Lung microvascular endothelial cell (primary cell): ENCODE measurements at places on chromosomes 3 and 15. TPM values are rescaled to one million over a fixed set of nuclear protein-coding genes. Genes with fewer than 3 reads are reported as not detected.

IMPG2 gene
- total RNA-seq = 0.44 and 0.99 TPM in 2 replicates

CLRN1 gene
- total RNA-seq = not detected in 2 replicates

TRH gene
- not detected in 2 replicates for total RNA-seq

FBXO22 gene
- 30.8 and 41.2 TPM in 2 replicates for total RNA-seq

LSAMP gene
- total RNA-seq = not detected in 2 replicates

- DNase-seq = no peak
Measured at GRCh38 chr15:92146511-92147150, 247.1 kb upstream of the ST8SIA2 start.

DNA sequence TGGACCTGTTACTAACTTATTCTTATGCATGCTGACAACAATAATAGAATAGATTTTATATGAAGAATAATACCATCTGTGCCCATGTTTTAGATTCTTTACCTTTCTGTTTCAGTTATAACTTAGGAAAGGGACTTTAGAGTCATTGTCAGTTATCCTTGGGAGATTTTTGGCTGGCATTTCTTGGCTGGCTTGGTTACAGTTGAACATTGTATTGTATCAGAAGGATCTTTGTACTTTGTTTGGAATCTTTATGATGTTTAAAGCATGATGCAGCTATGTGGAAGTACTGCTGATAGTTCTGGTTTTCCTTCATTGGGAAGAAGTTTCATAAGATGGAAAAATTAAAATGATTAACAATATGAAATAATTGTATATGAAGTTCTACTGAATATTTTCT, 19.9 kb downstream of the ABHD5 start:
- DNase-seq = no peak

DNA sequence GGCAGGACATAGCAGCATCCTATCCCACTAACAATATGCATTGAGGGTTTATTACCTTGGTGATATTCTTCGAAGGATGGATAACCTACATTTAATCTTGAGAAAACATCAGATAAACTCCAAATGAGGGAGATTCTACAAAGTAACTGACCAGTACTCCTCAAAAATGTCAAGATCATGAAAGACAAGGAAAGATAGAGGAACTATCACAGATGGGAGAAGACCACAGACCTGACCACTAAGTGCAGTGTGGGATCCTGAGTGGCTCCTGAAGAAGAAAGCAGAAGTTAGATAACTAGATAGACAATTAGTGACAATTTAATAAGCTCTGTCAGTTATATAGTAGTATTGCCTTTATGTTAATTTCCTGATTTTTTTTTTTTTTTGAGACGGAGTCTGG, 17.7 kb upstream of the CGNL1 start:
- DNase-seq = no peak

DNA sequence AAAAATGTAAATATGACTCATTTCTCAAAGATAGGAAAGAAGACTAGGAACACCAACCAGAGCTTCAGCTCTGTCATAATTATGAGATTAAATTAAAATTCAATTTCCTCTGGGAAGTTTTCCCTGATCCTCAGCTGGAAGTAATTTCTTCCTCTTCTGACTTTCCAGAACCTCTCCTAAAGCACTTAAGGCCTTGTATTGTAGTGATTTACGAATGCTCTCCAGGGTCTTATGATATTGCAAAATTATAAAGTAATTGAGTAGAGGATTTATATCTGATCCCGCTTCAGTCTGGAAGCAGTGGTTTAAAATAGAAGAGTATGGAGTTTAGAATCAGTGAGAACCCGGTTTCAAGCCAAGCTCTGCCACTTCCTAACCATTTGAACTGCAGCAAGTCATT, 279.8 kb downstream of the ZPLD1 start:
- no peak for DNase-seq

DNA sequence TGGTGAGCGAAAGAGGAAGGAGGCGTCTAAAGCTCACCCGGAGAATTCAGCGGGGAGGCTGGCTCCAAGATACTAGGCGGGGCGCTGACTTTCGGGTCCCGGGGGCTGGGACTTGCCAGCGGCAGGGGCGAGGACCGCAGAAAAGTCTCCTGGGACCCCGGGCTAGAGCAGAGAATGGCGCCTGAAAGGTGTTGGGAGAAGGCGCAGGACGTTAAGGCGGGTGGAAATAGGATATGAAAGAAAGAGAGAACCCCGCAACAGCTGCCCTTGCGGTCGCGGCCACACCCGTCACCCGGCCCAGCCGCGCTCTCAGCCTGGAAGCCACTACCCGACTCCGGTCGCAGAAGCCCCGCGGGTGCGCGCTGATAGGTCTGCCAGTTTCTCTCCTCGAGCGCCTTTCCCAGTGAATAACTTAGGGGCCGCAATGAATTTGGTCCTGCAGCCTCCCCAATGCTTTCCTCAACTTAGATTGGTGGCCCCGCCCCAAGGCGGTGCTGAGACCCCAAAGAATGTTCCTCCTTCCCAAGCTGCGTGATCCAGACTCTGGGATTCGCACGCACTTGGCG, 604 bp downstream of the LTK start:
- no peak for DNase-seq

GRCh38 chr3:141051443-141052200, 475 bp downstream of the SPSB4 start:
- peak; percentile 16 for DNase-seq

DNA sequence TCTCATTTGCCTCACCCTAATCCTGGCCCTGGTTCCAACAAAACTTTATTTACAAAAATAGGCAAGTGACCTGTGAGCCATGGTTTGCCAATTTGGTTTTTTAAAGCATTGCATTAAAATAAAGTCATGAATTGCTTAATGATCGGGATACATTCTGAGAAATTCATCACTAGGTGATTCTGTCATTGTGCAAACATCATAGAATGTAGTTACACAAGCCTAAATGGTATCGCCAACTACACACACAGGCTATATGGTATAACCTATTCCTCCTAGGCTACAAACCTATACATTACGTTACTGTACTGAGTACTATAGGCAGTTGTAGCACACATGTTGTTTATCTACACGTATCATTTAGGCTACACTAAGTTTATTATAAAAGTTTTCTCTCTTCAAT, 45.9 kb upstream of the SSR3 start:
- DNase-seq = no peak

GRCh38 chr15:83947156-83947555, 288.4 kb upstream of the GOLGA6L4 start:
- no peak for DNase-seq

DNA sequence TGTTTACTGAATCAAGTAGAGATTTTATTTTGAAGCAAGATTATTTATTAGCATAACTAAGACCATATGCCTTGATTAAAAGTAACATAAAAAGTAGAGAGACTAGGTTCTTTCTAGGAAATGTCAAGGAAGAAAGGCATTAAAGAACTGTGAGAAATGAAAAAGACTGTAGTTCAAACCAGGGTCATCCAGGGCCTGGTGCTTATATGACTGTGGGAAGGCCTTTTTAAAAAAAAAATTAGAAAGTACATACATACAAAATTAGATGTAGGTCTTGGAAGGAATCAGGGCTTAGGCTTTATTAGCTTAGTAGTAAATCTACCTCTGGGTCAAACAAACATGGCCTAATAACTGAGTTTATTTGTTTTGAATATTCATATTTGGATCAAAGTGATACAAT, 173.9 kb upstream of the TBL1XR1 start:
- no peak for DNase-seq
